ENCODE measurements at places on chromosomes 2 and 18.

- no peak for DNase-seq
These were observed 1495.5 kb upstream of the ACVR2A start for GRCh38 chr2:146349334-146349733.

DNA sequence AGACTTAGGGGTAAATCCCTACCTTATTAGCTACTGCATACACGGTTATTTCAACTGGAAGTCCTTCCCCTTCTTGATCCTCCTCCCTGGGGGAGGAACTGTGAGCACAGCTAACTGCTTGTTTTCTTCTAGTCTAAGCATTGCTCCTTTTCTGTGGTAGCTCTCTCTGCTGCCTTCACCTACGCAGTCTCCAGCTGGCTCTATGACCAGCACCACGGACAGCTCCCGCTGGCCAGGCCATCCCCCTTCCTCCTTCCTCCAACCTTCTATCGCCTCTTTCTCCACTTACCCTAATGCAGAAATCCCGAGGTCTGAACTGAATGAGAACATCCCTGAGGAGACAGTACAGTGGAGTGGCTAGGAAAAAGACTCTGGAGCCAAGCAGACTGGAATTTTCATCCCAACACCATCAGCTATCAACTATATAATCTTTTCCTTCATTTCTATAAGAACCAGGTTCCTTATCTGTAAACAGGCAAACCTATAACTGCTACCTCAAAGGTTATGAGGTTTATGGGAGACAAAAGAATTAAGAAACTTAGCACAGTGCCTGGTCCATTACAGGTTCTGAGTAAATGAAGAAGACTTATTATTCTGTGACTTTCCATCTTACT is 4.7 kb upstream of the CFAP65 start:
- DNase-seq, result peak; percentile 33

- no peak for DNase-seq
These were observed 167.7 kb downstream of the TXNL1 start for GRCh38 chr18:56470406-56471351.

DNA sequence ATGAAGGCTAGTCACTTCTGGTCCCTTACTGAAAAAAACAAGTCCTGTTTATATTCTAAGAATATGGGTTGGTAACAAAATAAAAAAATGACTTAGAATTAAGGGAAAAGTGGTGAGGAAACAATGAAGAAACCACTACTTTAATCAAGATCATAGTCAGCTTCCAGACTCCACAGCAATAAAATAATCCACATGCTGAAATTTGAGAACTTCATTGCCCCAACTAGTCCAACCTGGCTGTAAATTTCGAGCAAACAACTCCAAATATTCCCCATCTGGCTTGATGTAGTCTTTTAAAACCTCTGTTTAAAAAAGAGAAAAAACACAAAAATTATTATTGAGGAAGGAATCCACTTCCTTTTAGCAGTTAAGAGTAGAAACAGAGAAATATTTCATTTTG is 32.5 kb downstream of the METTL4 start:
- no peak for DNase-seq

- no peak for DNase-seq
These were observed 80.3 kb downstream of the VSNL1 start for GRCh38 chr2:17620841-17621240.

DNA sequence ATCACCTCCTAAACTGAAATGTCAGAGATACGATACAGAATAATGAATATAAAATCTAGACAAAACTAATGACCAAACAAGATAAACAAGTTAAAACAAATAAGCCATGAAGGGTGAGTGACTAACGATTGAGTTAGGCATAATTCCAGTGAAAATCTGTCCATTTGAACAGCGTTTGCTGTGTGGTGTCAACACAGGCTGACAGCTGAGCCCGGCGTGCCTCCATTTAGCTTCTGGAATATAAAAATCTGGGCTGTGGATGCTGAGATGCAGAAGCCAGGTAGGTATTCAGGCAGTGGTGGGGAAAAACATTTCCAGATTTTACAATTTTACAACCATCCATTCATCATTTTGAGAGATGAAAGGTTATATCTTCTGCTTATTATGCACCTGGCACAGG is 2041.4 kb upstream of the CELF4 start:
- DNase-seq, result no peak

DNA sequence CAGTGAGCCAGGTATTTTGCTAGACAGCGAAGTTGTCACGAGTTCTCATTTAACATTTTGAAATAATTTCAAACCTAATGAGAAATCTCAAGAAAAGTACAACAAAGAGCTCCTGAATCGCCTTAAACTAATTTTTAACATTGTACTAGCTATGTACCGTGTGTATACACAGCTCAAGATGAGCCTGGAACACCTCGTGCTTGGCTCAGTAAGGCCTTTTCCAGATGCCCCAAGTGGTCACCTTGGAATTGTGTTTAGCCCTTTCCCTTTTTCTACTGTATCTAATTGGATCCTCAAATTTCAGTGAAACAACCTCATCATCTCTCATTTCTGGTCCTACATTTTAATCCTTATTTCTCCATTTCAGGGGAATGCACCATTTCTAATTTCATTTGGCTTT is 7.2 kb downstream of the PTPN4 start:
- DNase-seq, result no peak

DNA sequence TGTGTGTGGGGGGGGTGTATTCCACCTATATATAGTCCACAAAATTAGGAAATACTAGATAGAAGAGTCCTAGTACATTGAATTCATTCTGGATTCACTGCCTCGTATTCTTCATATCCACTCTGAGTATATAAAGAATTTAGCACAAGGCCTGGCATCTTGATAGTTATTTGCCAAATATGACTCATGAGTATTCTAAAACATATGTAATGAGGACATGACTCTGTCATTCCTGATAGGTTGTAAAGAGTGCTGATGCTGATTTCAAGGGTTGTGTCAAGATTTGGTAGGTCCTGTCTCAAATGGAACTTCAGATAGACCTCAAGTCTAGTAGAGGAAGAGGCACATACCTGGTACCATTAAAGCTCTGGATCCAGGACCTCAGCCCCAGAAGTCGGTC is 173.4 kb upstream of the BOD1L2 start:
- DNase-seq, result no peak

DNA sequence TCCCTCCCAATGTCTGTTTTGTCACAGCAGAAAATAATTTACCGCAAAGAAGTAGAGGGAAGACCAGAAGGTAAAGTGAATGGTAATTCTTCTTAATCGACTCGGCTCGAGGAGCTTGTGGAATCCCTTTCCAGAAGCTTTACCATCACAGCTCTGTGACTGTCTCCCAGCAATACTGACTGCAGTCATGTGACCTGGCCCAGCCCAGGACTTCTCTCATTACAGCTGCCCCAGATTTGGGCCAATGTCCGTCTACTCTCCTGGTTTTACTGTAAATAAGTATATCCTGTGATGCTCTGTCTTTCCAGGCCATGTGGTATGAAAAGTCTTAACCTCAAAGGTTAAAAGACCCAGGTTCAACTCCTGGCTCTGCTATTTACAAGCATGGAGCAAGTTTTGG is 18.9 kb upstream of the ELOA2 start:
- no peak for DNase-seq

- DNase-seq, result peak; percentile 26
These were observed 146.3 kb upstream of the SKOR2 start for GRCh38 chr18:47397671-47398319.

GRCh38 chr2:3638456-3638810 is 19.6 kb upstream of the ALLC start:
- no peak for DNase-seq

DNA sequence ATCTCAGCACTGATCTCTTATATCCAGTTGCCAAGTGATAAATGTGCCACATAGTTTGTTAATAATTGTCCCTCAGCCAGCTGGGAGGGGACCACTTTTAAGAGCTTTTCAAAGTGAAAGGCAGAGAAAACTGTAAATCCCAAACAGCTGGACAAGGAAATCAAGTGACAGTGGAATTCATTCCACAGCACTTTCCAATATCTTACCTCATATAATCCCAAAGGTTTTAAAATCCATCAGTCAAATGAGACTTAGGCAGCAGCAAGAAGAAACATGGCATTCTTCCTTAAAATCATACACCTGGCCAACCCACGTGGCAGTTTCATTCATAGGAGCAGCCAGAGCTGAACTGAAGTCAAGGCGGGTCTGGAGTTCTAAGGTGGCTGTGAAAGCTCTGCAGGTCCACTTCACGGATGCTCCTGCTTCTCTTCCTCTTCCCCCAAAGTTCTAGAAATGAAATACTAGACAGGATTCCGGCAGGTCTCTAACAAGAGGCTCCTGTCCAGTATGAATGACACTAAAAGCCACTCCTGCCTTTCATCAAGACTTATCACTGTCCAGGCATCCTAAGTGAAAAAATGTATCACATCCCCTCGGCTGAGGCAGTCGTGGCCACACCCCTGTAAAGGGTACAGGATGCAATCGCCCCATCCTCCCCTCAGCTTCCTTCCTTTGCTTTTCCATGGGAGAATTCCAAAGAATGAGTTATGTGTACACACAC is 190.4 kb upstream of the STK17B start:
- DNase-seq, result no peak

DNA sequence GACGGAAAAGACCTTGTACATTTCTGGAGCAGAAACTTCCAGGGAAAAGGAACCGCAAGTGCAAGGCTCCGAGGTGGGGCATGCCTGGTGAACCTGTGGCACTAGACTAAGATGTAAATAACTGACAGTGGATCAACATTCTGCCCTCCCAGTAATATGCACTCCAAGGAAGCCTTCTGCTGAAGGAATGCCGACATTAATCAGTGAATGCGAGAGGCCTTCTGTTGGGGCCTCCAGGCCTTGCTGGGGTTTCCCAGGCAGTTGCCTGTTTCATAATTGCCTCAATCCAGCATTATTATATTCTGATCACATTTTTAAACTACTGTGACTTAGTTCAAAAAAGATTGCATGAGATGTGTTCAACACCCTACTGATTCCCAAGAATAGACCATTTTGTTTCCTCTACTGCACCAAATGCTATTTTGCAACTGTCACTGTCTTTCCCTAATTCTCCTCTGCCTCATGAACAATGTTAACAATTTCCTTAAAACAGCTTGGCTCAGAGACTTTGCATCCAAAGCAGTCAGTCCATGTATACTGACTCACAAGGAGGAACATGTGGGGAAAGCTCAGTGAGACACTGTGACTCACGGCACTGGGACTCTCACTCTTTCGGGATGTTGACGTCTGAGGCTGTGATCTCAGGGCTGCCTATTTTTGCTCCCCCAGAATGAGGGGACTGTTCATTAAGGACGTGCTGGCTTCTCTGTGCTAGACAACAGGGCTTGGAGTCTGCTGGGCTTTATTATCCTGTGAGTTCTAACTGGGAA is 10.5 kb upstream of the DSG2 start:
- DNase-seq, result no peak

- DNase-seq, result no peak
These were observed 218.4 kb upstream of the REV1 start for GRCh38 chr2:99708231-99708630.

- DNase-seq, result peak; percentile 61
These were observed 29.2 kb upstream of the TEX44 start for GRCh38 chr2:231563378-231563961.

- DNase-seq, result no peak
These were observed 95.0 kb downstream of the TMEM17 start for GRCh38 chr2:62410926-62411456.

DNA sequence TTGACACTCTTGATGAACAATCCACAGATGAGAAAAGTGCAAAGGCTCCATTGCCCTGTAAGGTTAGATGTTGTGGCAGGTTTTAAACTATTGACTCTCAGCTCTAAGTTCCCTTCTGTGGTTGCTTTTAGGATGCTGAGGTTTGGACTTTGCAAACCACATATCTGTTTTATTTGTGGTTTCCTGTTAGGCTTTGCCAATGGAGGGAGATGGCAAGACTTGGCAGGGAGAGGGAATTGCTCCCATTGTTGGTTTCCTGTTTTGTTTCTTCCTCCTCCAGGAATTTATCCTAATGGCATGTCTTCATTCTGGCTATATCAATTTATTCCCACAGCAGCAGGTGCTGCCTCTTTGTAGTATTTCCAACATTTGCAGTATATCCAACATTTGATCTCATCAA is 772.3 kb downstream of the LRRTM4 start:
- DNase-seq, result no peak

GRCh38 chr2:72112981-72113846 is 34.4 kb downstream of the CYP26B1 start:
- DNase-seq, result no peak

DNA sequence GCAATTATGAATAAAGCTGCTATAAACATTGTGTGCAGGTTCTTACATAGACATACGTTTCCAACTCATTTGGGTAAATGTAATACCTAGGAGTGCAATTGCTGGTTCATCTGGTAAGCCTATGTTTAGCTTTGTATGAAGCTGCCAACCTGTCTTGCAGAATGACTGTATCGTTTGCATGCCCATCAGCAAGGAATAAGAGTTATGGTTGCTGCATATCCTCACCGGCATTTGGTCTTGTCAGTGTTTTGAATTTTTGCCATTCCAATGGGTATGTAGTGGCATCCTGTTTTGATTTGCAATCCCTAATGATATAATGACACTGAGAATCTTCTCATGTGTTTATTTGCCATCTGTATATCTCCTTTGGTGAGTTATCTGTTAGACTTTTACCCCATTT is 20.7 kb downstream of the CCDC150 start:
- DNase-seq, result no peak

DNA sequence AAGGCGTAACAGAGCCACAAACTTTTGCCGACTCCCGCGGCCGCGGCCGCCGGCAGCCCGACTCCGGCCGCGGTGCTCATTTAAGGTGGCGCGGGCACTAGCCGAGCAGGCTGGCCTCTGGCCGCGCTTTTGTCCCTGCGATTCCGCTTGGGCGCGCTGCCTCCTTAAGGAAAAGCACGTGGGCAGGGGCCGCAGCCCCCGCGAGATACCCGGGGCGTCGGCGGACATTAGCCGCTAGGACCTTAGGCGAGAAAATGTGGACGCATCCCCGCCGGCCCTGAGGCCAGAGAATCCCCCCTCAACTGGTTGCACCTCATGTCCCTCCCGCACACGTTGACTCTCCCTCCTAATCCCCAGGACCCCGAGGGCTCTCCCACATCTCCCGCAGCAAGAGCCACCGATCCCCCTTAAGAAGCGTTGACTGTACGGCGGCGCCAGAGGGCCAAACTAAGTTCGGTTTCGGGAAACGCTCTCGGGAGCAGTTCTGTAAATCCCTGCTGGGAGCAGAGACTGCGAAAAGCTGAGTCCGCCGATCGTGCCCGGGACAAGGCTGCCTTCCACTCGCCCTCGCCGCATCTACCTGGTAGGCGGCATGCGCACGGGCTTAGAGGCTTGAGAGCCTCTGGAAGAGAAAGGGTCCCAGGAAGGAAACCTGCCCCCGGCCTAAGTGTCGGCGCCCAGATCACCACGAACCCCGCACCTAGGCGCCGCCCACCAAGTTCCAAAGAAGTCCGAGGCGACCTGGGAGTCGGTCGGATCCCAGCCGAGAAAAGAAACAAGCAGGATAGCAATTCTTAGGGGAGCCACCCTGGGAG is 1.8 kb upstream of the SATB2 start:
- peak; percentile 75 for DNase-seq

GRCh38 chr2:8534729-8535468 is 147.0 kb upstream of the ID2 start:
- no peak for DNase-seq

DNA sequence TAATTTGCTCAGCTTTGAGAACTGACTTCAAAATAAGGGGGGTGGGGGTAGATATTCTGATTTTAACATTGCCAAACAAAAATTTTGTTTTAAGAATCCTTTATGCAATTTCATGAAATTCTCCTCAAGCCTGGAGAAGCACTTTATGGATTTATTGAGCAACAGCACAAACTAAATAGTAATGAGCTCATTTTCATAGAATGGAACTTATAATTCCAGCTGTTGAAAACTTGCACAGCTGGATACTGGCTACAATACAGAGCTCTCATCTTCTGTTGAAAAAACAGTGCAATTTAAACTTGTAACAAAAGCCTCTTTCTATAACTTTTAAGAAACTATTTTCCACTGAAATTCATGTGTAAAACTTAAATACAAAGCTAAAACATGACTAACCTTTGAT is 137.6 kb upstream of the FN1 start:
- DNase-seq, result no peak

Measured in activated naive CD8-positive, alpha-beta T cell treated with anti-CD3 and anti-CD28 coated beads, Interleukin-2, amount 50 U/mL, for 24 hours (primary cell).